ENCODE measurements at places on chromosomes 3 and 15.

DNA sequence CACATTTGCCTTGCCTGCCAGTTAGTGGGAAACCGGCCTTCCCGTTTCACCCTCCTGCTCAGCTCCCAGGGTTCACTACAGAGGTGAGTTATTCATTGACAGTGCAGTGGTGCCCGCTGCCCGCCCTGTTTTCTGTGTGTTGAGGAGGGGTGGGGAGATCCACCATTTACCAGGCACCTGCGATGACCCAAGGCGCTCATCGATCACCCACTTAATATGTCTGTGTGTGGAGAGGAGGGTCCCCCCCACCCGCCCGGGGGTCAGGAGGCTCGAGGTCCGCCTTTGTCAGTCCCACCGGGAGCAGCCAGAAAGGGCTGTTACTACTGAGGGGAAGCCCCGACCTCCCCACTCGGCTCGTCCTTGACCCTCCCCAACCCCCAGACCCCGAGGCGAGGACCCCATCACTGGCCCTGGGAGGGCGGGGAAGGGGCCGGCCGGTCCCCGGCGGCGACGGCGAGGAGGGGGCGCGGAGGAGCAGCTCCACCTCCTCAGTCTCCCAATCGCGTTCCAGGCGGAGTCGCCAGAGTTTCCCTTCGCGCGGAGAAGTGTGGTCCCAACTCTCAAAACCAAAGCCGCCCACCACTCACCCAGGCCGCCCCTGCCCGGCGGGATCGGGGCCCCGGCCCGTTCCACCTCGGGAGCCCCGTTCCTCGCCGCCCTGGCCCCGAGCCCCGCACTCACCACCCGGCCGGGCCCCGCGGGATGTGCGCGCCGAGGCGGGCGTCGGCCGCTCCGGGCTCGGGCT lies 1.1 kb downstream of the PLXNB1 start:
- peak; percentile 81 for DNase-seq

GRCh38 chr15:77864211-77865105 lies 213.1 kb downstream of the TBC1D2B start:
- DNase-seq, result peak; percentile 9

GRCh38 chr15:90320062-90320884 lies 31.8 kb upstream of the ZNF774 start:
- peak; percentile 90 for DNase-seq

- DNase-seq, result no peak
Measured at GRCh38 chr3:97899331-97899730, 72.9 kb downstream of the RIOX2 start.

DNA sequence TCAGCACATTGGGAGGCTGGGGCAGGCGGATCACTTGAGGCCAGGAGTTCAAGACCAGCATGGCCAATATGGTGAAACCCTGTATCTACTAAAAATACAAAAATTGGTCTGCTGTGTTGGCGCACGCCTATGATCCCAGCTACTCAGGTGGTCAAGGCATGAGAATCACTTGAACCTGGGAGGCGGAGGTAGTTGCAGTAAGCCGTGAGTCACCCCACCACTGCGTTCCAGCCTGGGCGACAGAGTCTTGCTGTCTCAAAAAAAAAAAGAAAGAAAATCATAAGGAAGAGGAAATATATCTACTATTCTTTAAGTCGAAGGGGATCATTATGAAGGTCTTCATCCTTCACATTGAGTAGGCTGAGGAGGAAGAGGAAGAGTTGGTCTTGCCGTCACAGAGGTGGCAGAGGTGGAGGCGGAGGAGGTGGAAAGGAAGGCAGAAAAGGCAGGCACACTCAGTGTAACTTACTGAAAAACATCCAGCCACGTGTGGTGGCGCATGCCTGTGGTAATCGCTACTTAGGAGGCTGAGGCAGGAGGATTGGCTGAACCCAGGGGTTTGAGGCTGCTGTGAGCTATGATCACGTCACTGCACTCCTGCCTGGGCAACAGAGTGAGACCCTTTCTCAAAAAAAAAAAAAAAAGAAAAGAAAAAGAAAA lies 14.2 kb downstream of the CSK start:
- DNase-seq, result no peak

DNA sequence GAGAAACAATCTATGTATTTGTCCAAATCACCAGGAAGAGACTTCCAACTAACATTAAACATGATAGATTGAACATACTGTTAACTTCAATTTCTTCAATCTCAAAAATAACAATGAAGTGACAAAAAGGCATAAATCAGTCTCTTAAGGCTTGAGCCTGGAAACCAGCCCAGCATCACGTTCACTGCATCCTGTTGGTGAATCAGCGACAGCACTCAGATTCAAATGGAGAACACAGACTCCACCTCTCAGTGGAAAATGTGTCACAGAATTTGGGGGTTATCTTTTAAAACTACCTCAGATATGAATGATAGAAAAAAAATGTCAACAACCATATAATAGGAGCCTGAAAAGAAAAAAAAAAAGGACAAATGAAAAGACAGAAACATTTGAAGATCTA lies 212.0 kb downstream of the MINAR1 start:
- no peak for DNase-seq

DNA sequence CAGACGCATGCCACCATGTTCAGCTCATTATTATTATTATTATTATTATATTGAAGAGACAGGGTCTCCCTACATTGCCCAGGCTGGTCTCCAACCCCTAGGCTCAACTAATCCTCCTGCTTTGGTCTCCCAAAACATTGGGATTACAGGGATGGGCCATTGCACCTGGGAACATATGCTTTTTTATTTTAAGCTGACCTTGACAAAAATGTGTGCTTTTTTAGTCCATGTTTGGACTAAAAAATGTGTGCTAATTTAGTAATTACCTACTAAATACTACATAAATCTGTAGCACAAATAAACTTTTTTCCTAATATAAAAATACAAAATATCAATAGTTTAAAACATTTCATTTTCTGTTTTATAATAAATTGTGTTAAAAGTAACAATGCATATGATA lies 693.2 kb downstream of the ROBO1 start:
- DNase-seq, result no peak

DNA sequence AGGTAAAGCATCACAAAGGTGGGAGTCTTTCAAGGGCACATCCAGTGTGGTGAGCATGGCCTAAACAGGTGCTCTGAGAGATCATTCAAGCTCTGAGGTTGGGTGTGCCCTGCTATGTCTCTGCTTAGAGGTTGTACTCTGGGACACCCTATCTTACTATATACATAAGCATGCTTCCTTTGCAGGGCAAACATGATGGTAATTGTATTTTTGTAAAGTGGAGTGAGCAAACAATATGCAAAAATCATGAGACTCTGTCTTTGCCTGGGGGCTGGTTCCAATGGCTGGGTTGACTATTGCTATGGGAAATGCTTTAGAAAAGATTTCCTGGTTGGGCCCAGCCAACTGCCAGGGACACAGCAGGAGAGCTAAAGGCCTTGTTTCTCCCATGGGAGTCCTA lies 315.1 kb upstream of the TLE3 start:
- DNase-seq, result no peak

DNA sequence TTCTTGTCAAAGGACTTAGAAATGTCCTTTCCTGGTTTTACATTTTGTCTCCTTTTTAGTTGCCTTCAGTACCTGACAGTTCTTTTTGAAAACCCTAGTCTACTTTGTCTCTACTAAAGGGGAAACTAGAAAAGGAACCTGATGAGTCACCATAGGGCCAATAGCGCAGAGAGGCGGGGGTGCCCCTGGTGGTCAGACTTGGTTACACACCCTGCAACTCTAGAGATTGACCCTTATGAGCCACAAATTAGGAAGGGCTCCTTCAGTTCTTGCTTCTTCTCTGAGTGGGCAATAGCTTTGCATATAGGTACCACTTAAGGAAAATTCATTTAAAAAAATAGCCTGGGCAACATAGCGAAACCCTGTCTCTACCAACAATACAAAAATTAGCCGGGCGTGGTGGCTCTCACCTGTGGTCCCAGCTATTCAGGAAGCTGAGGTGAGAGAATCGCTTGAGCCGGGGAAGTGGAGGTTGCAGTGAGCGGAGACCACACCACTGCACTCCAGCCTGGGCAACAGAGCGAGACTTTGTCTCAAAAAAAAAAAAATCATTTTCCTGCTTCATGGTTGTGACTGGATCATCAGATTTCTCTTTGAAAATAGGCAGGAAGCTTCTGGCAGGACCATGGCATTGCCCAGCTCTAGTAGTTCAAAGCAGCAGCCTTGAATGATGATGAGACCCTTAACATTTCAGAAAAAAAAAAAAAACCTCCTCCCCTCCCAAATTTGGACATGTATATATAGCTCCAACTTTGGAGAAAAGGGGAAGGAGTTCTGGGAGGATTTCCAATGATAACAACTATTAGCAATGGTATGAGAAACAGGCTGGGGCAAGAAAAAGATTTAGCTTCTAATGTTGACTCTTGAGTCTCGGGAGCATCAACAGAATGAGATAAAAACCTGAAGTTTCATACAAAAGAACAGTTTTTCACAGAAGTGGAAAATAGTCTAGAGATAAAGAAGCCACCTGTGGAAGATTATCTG lies 45.2 kb upstream of the RASA2 start:
- DNase-seq, result peak; percentile 37

DNA sequence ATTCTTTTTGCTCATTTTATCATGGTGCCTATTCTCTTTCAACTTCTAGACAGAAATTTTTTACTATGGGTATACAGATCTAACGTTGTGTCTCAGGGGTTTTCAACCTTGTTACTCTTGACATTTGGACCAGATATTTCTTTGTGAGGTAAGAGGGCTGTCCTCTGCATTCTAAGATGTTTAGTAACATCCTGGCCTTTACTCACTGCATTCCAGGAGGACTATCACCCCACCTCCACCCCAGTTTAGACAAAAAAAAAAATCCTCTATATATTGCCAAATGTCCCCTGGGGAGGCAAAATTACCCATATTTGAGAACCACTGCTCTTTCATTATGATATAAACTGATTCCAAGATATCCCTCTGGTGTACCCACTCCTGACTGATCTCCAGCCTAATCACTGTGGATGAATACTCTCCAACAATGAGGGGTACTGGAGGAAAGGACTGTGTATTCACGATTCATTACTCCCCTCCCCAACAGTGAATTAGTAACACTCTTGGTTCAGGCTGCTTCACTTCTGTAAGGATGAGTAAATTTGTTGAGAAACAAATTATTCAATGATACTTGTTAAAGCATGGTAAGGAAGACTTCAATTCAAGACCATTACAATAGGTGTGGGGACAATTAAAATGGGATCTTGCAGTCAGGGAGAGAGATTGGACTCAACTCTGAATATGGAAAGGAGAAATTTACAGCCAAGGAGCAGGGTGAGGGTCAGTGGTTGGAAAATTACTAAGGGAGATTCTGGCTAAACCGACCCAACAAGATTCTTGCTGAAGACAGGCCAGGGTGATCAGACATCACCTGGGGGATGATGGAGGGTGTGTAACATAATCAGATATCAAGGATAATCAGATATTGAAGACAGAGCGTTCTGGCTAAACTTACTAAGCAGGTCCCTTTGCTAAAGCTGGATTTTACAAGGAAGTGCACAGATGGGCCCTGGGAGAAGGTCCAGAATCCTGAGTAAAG lies 123.8 kb upstream of the DAZL start:
- DNase-seq, result no peak

DNA sequence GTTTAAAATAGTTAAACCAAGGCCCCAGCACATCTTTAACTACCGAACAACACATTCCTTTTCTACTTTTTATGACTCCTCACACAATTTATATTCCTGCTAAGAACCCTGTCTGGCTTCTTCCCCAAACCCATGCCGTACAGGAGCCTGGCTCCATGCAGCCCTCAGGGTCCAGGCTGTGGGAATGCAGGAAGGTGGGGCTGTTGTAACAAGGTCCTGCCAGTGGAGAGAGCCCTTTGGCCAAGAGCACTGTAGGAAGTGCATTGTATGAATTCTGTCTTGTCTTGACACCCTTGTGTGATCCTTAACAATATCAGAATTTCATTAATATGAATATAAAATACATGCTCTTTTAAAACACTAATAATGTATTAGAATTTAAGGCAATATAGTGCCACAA lies 563.8 kb downstream of the TBL1XR1 start:
- no peak for DNase-seq

- no peak for DNase-seq
Measured at GRCh38 chr3:156448300-156448699, 106.6 kb downstream of the SSR3 start.

GRCh38 chr3:179551349-179552105 lies 11.2 kb upstream of the ACTL6A start:
- DNase-seq, result peak; percentile 35

- DNase-seq, result no peak
Measured at GRCh38 chr3:108319428-108320082, 23.2 kb downstream of the HHLA2 start.

- DNase-seq, result peak; percentile 68
Measured at GRCh38 chr3:20141316-20141715, 44.7 kb downstream of the SGO1 start.

- no peak for DNase-seq
Measured at GRCh38 chr15:55518641-55519040, 10.6 kb upstream of the DNAAF4 start.

Data from right hindlimb (tissue), 1 donor.